ENCODE measurements at places on chromosomes 6 and 20.

- DNase-seq: no peak
Measured at GRCh38 chr6:5450073-5450472, 188.8 kb downstream of the FARS2 start.

DNA sequence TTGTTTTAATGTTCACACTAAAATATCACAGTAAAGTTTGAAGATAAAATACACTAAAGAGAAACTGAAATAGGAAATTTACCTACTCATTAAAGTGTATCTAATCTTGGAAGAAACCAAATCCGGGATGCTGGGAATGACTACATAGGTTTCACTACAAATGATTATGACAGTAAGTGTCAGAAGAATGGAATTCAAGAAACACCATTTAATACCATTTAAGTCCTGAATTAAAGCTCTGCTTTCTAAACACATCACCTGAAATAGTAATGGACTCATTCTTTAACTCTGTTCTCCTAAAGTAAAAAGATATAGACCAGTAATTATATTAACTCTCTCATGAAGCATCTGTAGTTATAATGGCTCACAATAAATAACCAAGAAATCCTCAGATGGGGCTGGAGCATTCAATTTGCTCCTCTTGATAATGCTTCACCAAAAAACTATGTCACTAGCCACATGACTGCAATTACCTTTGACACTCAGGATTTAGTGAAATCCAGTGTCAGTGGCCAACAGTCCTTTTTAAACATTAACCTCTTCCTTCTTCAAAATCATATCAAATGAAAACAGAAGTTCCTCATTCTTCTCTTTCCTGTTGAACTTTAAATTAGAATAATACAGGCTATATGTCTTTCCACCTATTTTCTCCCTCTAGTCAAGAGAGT is 41.4 kb downstream of the MAP7 start:
- peak; percentile 9 for DNase-seq

- no peak for DNase-seq
Measured at GRCh38 chr6:100504786-100505737, 40.3 kb upstream of the SIM1 start.

DNA sequence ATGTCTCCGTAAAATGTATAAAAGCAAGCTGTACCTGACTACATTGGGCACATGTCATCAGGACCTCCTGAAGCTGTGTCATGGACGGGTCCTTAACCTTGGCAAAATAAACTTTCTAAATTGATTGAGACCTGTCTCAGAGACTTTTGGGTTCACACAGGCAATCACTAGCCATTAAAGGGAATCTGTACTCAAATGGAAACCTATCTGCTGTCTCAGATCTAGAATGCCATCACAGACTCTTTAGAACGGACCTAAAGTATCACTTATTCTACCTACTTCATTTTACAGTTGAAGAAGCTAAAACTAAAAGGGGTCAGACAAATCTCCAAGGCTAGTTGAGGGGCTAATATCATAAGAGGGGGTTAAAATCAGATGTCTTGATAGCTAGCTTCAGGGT is 11.1 kb downstream of the SAMD3 start:
- no peak for DNase-seq

GRCh38 chr20:62027116-62027515 is 38.6 kb downstream of the TAF4 start:
- DNase-seq: peak; percentile 23

GRCh38 chr20:31566319-31566657 is 38.8 kb upstream of the ID1 start:
- DNase-seq: no peak

Data from Kasumi-1 (cell line).